AG04449 (cell line): ENCODE measurements at places on chromosomes 12 and 14.

DNA sequence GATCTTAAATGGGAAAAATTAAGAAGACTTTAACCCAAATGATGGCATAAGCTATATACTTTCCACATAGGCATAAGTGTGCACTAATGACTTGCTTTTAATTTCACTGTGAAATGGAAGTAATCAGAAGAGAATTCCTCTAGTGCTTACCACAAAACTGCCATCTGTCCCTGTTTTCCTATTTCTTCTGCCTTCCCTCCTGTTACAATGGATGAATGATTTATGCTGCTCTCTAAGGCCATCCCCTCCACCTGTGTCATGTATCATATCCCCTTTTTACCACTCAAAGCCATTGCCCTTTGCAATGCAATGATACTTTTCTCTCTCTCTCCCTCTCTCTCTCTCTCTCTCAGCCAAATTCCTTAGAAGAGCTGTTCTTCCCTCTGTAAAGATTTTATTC lies 109.1 kb downstream of the C12orf50 start:
- no peak for DNase-seq

DNA sequence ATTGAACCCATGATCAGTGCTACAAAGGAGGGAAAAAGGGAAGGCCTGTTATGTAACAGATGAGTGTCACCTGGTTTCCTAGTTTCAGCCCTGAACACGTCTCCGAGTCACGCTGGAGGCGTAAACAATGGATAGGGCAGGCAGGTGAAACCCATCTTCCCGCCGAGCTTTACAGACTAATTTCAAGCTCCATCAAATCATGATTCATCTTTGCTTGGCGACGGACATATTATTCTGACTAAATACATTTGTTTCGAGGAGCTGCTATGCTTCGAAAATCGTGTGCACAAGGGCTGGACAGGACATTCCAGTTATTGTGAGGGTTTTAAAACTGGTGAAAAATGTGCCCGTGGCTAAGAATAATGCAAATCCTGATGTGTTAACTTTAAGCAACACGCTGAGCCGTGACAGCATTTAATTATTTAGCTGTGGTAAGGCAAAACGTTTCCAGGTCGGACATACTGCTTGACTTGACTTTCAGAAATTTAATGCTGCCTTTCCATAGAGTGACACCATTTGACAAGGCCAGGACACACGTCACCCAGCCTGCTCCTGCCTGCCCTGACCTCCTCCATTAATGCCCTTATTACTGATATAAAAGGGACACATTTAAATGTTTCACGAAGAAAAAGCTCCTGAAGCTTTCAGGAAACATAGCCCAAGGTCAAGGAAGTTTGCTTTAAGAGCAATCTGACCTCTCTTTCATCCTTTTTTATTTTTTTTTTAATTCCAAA lies 1203.5 kb upstream of the TMEM132C start:
- no peak for DNase-seq

- DNase-seq, result no peak
Observed at GRCh38 chr14:59253527-59253926, 65.1 kb downstream of the DAAM1 start.

DNA sequence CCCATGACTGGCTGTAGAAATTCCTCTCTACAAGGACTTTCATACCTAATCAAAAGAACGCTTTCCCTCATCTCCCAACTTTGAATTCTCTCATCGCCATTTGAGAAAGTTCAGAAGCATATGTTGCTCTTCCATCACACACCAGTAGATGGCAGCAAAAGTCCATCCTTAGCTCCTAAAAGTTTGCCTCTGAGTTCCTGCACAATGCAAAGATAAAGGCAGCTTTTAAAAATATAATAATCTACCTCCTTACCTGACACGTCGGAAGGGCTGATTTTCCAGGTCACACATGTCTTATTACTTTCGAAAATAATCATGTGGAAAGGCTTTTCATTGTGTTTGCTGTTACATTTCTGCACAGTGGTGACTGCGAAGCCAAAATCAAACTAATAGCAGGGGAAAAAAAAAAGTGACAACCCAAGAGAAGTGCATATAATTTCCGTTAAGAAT lies 456.7 kb upstream of the SEL1L start:
- no peak for DNase-seq

GRCh38 chr14:94675036-94675435 lies 62.8 kb downstream of the SERPINA3 start:
- DNase-seq, result no peak

DNA sequence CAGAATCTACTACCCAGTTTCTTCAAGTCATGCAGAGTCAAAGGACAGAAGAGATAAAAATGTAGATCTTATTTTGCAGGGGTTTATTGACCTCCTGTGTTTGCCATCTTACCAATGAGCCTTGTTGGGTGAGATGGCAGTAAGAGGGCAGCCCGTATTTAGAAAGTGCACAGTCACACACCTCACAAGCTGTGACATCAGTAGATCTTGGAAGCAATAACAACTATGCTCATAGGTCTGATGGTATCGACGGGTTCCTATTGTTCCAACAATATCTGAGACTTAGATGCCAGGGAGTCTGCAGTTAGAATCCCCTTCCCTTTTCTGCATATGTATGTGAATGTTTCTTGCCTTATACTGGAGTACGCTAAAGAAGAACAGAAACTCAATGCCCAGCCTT lies 189.0 kb upstream of the DYRK2 start:
- no peak for DNase-seq

- peak; percentile 47 for DNase-seq
Observed at GRCh38 chr12:104684884-104685283, 228.1 kb downstream of the CHST11 start.

GRCh38 chr14:21191261-21191808 lies 35.5 kb upstream of the OR5AU1 start:
- no peak for DNase-seq

DNA sequence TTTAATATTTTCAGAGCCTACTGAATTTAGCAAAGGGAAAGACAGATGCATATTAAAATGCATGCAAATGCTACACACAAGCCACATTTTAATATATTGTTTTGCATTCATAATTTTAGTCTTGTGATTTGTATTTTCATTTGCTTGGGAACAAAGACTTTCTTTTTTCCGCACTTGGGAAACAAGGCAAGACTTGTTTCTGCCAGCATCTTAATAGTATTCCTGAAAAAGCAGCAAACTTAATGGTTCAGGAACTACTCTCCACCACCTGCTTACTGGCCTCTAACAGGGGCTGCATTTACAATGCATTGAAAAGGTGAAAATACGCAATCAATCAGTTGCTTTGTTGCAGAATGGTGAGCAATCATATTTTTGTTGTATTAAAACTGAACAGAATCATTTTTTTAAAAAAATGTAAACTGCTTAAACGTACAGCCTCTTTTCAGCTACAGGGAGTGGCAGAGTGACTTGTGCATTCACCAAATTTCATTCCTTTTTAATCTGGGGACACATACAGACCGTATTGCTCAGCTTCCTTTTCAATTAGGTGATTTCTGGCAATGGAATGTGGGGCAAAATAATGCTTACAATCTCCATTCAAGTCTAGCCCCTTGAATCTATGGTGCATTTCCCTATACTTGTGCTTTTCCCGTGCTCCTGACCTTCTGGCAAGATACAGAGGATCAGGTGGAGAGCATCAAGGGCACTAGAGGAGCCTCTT lies 144.1 kb upstream of the BTG1 start:
- DNase-seq, result no peak

- no peak for DNase-seq
Observed at GRCh38 chr12:50387972-50388478, 8.4 kb downstream of the FAM186A start.

DNA sequence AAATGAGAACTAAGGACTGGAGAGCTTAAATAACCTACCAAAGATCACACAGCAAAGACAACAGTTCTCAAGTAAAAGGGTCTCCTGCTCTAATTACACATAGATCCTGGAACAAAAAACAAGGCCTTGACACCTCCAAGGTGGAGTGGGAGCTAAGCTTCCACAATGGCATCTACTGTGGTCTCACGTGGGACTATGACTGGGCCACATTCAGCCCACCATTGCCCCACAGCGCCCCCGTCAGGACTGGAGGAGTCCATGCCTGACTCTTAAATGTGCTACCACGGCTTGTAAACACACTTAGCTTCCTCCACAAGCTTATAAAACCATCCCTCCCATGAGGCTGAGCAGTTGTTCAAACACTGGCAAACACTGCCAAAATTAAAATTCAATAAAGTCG lies 88.5 kb downstream of the GCH1 start:
- no peak for DNase-seq

- no peak for DNase-seq
Observed at GRCh38 chr14:93153121-93153520, 31.6 kb downstream of the MOAP1 start.

DNA sequence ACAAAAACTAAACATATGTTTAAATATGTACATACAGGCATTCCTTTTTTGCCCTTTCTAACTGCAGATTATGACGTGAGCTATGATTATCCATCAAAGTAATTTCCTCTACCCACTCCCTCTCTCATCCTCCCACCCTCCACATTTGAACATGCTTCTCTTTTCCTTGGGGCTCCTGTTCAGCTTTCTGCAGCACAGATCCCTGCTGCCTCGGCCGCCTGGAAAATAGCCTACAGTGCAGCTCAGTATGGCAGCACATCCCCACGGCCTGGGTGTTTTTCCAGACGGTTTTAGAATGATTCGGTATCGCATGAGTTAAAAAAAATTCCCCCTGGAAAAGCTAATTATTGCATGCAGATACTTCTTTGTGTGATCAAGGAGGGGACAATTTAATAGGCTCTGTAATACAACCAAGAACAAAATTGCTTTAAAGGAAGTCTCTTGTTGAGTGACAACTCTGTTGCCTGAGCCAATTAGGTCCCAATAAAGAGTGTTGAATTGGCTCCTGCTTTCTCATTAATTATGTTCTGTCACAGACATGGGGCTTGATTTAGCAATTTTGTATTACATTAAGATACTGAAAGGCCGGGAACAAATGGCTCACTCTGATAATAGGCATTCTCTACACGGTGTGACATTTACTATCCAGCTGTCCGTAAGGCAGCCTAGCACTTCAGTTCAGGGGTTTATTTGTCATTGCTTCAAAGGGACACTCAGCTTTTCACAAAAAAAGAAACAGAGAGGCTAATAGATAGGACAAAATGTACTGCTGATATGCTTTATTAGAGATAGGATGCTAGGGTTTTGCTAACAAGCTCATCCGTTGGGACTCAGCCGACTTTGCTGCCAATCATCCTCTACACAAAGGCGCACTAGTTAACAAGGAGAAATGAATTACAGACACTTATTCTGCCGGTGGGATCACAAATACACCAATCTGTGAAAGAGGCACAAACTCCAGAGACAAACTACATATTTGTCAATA lies 285.8 kb upstream of the G2E3 start:
- DNase-seq, result no peak

DNA sequence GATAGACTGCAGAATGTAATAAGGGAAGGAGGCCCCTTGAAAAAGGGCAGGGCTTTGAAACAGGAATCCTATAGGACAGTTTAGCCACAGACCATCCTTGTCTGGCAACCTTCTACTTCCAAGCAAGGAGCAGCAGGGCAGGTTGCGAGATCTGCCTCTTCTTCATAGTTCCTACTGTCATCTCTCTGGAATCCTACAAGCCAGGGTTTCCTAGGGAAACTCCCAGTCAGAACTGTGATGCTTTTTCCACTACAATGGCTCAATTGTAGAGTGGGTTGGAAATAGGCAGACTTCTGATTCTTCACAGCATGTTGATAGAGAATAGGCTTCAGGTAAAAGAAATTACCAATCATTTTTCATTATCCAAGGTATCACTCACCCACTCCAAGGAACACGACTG lies 186.3 kb downstream of the DACT1 start:
- no peak for DNase-seq

- DNase-seq, result peak; percentile 65
Observed at GRCh38 chr12:95204141-95204866, 13.0 kb downstream of the FGD6 start.

- DNase-seq, result no peak
Observed at GRCh38 chr14:31251028-31251958, 43.7 kb upstream of the HECTD1 start.

DNA sequence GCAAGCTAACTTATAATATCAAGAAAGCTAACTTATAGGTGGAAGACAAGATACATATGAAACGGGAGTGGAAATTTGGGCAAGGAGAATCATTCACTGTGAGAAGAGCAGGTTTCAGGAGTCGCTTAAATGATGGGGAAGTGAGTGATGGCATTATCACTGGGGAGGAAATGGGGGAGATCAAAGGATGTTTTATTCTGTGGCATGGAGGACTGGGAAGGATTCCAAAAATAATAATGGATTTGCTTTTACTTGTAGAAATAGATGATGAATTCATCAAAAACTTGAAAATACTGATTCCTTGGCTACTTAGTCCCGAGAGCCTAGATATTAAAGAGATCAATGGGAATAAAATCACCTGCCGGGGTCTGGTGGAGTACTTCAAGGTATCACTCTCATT lies 47.8 kb downstream of the SAV1 start:
- DNase-seq, result no peak

GRCh38 chr12:96658075-96658474 lies 168.7 kb downstream of the CFAP54 start:
- DNase-seq, result no peak

GRCh38 chr12:93603762-93604161 lies 31.3 kb downstream of the SOCS2 start:
- DNase-seq, result no peak

GRCh38 chr14:85281921-85282320 lies 248.0 kb upstream of the FLRT2 start:
- DNase-seq, result no peak

- no peak for DNase-seq
Observed at GRCh38 chr14:69985463-69985862, 106.2 kb downstream of the SMOC1 start.

GRCh38 chr12:49327887-49328286 lies 4.8 kb downstream of the TROAP start:
- DNase-seq, result no peak

DNA sequence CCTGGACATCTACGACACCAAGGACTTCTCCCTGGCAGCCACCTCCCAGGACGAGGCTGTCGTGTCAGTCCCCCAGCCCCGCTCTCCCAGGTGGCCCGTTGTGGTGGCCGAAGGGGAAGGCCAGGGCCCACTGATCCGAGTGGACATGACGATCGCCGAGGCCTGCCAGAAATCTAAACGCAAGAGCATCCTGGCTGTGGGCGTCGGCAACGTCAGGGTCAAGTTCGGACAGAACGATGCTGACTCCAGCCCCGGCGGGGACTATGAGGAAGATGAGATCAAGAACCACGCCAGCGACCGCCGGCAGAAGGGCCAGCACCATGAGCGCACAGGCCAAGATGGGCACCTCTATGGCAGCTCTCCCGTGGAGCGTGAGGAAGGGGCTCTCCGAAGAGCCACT lies 118.6 kb downstream of the SLC15A4 start:
- no peak for DNase-seq
